GF-D8 (cell line): ENCODE measurements at places on chromosomes 13 and 19.

DNA sequence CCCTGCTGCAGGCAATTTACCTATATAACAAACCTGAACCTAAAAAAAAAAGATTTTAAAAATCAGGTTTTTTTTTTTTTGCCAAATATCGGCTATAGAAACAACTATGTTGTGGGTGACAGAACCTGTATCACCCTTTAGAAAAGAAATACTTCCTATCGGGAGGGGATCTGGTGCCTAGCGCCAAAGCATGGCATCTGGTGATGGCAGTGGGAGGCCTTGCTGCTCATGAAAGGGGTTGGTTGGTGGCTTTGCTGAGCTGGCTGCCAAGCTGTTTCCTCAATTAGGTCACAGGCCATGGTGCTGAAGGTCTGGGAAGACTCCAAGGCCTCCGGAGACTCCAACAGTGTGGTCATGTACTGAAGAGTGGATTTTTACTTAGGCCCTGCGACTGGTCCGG lies 328.5 kb downstream of the KLF5 start:
- DNase-seq = no peak

GRCh38 chr13:27419328-27419727 lies 5.1 kb upstream of the GTF3A start:
- no peak for DNase-seq

- DNase-seq = peak; percentile 86
Measured at GRCh38 chr13:102774591-102775520, 1.3 kb upstream of the TEX30 start.

- DNase-seq = peak; percentile 39
Measured at GRCh38 chr13:95494082-95494681, 58.3 kb upstream of the CLDN10 start.

GRCh38 chr19:45115809-45116615 lies 23.0 kb downstream of the PPP1R37 start:
- DNase-seq = peak; percentile 65

DNA sequence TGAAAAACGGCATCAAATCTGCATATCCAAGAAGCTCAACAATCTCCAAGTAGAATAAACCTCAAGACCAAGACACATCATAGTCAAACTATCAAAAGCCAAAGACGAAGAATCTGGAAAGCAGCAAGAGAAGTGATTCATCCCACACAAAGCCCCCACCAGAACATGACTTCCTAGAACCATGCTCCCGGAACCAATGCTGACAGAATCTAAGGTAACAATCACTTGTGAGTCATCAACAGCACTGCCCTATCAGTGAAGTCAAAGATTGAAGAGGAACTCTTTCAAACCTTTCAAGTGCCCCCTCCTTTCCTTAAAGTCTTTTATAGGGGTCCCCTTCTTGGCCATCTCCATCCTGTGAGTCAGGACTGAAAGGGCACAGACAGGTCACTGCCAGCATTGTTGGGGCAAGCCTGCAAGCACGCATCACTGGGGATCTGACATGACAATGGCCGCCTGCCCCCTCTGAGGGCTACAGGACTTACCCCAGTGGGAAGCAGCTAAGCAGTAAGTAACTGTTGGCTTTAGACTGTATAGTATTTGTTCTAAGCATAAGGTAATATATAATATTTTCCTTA lies at the start of gene CCDC70:
TSS of gene CCDC70 (plus strand) at position 247 of the 578 bp plus-strand sequence. CDS start 3,443 bp downstream, outside the sequence.
- DNase-seq = no peak

- no peak for DNase-seq
Measured at GRCh38 chr13:57314897-57315520, 148.0 kb downstream of the PRR20E start.

DNA sequence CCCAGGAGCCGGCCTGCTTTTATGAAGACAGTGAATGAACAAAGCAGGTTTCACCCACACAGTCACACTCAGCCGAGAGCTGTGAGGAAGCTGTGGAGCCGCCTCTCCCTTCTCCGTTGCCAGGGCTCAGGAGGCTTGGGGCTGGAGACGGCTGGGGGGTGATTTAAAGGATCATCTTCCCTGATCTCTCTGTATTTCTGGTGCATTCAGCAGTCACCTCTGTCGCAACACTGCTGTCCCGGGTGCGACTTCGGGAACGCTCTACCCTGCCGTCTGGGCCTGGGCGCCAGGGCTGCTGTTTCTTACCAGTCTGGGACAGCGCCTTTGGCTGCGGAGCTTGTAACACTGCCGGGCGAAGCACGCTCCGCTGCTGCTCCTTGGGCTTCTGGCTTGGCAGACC lies 18.1 kb downstream of the CAPS start:
- no peak for DNase-seq

- DNase-seq = no peak
Measured at GRCh38 chr13:98874029-98874397, 103.9 kb downstream of the DOCK9 start.

- DNase-seq = peak; percentile 57
Measured at GRCh38 chr19:18418483-18419194, 559 bp upstream of the SSBP4 start.
